Suppressor macrophage (primary cell): ENCODE measurements at places on chromosomes 2 and 18.
A peak's percentile ranks its signal among the peaks of the same experiment; 100 is the strongest.

- peak; percentile 63 for DNase-seq
Observed at GRCh38 chr18:59915606-59916005, 15.8 kb downstream of the PMAIP1 start.

DNA sequence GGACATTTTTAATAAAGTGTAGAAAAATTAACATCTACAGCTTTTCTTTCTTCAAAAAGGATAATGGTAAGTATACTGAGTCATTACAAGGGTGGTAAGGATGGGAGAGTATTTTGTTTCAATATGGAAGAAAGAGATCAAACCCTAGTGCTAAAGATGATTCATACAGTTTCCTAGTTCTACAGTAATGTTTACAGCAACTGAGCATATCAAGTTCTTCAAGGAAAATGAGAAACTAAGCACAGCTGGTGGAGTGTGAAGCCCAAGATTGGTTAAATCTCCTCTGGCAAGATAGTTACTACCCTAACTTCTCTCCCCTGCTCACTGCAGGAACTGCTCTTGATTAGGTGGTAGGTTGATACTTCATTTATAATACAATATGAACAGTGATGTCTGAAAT, 467.5 kb downstream of the XIRP2 start:
- no peak for DNase-seq

- DNase-seq: no peak
Observed at GRCh38 chr2:8608411-8608954, 73.4 kb upstream of the ID2 start.

GRCh38 chr2:83757329-83757728, 701.8 kb downstream of the SUCLG1 start:
- no peak for DNase-seq

GRCh38 chr2:3662239-3662638, 4.2 kb downstream of the ALLC start:
- no peak for DNase-seq

GRCh38 chr2:166375736-166376487, at the start of gene SCN9A:
SCN9A (minus strand) TSS chr2:166375944; CDS start chr2:166311756, 64,188 bp downstream.
- DNase-seq: peak; percentile 28

- no peak for DNase-seq
Observed at GRCh38 chr2:151241224-151241623, 20.4 kb downstream of the RBM43 start.

GRCh38 chr2:197704434-197705120, 592 bp upstream of the MARS2 start:
- no peak for DNase-seq

DNA sequence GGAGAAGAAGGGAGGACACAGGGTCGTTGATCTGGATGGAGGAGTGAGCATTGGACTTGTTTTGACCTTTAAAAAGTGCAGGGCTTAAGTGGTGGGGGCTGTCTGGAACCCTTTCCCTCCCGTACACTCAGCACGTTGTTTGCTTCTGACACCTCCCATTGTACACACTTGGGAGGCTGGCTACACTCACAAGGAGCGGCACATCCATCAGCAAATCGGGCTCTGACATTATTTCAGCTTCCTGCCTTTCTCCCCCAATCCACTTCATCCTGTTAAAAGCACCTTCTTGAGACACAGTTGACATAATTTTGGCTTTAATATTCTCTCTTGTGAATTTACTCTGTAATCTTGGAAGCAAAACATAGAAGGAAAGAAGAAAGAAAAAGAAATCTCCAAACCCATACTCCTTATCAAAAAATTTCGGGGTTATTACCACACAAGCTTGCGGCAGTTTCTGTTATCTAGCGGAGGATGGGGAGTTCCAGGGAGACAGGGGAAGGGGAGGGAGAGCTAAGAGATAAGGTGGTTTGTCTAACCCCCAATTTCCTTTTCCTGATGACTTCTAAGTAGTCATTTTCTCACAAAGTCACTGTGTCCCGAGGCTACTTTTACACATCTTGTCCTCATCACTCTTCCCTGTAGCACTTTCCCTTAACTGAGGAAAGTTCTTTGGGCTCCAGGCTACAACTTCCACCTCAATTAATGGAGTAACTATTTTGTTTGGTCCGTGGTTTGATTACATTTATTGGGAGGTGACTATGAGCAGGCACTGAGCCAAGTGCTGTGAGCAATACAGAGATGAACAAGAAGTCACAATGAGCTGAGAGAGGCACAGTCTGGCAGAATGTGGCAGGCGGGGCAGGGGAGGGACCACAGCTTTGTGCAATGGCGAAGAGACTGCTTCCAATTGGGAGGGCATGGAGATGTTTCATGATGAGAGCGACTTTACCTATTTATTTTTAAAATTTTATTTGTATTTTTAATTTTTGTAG, 240.1 kb upstream of the MEX3C start:
- no peak for DNase-seq
